ENCODE measurements at places on chromosomes 5 and 9.

DNA sequence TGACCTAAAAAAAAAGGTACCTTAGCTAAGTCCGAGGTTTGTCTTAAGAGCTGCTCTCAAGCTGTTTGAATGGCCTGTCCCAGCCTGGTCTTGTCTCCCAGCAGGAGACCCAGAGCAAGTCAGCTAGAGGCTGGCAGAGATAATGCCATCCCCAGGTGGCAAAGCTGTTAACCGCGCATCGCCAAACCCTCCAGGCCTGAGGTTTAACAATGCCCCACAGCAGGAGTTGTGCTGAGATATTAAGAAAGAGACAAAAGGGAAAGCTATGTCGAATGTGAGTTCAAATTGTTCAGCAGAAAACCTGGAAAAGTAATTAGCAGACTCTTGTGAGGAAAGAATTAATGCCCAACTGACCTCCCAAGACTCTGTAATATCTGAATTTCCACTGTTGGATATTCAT lies 187.1 kb downstream of the FSTL4 start:
- H3K36me3 ChIP-seq: no peaks in the 10 kb centered on the region
- no peak overlapping the region for H3K4me3 ChIP-seq
- H3K27ac ChIP-seq: no peak overlapping the region
- no peaks in the 10 kb centered on the region for H3K27me3 ChIP-seq
- peaks cover 31% of the 10 kb centered on the region for H3K4me1 ChIP-seq

DNA sequence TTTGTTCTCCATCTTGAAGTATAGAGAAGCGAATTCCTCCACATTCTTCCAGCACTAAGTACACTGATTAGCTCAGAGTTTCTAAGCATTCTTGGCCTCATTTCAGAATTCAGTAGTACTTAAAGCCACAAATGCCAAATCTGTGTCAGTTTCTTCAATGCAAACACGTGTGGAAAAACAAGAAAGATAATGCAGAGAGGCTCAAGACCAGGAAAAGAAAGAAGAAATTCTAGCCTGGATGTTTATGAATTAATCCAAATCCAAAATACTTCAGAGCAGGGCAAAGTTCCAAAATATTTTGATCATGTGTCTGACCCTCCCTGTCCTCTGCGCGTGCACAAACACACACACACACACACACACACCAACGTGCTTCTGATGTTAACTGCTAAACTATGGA lies 457.6 kb downstream of the SLCO4C1 start:
- H3K4me3 ChIP-seq: no peak overlapping the region
- H3K4me1 ChIP-seq: peaks cover 15% of the 10 kb centered on the region
- H3K27ac ChIP-seq: peak overlapping the region; percentile 73
- no peaks in the 10 kb centered on the region for H3K36me3 ChIP-seq

- peaks cover 3% of the 10 kb centered on the region for H3K36me3 ChIP-seq
- peaks cover 10% of the 10 kb centered on the region for H3K27me3 ChIP-seq
- no peak for DNase-seq
- H3K4me3 ChIP-seq: no peak overlapping the region
Measured at GRCh38 chr9:70760228-70760627, 345.8 kb upstream of the KLF9 start.

DNA sequence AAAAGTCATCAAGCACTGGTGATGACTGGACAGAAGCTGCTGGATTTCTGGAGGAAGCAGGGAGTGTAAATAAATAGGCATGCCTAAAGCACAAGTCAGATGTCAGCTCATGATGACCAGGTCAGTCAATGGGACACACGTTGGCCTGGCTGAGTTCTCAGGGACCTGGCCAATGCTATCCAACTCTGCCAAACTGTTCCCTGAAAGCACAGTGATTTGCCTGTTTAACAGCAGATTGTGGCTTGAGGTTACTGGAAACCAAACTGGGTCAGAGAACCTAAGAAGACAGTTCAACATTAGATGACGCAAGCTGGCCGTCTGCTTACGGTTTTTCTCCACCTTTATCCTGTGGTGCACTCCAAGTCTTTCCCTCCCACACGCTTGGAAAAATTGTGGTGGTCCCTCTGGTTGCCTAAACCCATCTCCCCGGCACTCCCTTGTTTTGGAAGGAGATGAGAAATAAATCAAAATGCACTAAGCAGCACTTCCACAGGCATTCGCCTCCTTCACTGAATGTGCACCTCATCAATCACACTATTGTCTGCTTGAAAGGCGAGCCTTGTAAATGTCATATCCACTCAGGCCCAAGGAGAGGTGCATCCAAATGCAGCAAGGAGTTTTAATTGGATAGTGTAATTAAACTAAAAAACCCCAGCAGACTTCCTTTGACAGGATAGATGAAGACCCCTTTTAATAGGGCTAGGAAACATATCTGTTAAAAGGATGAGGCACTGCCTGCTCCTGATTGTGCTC lies 199.4 kb downstream of the GAPVD1 start:
- H3K4me1 ChIP-seq: peaks cover 35% of the 10 kb centered on the region
- H3K27me3 ChIP-seq: no peaks in the 10 kb centered on the region
- peak overlapping the region; percentile 19 for H3K27ac ChIP-seq
- H3K4me3 ChIP-seq: no peak overlapping the region
- H3K36me3 ChIP-seq: peaks cover 26% of the 10 kb centered on the region

GRCh38 chr5:516980-517379 lies 7.3 kb downstream of the SLC9A3 start:
- no peak overlapping the region for H3K4me3 ChIP-seq
- DNase-seq: no peak
- peaks cover 79% of the 10 kb centered on the region for H3K27me3 ChIP-seq
- no peaks in the 10 kb centered on the region for H3K36me3 ChIP-seq
- H3K27ac ChIP-seq: no peak overlapping the region

DNA sequence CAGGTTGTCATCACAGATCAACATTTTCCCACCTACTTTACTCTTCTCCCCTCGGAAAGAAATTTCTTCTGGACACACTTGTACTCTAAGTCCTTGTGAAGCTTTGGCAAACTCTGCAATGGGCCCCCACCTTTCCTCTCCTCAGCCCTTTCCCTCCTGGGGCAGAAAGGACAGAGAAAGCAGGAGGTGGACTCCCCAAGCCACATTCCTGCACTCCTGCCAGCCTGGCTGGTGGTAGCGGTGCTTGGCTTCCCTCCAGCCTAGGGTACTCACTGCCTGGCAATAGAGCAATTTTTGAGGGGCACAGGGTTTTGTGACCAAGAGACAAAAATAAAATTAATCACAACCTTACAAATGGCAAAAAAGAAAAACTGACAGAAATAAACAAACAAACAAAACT lies 451.4 kb downstream of the ZSWIM6 start:
- peaks cover 7% of the 10 kb centered on the region for H3K4me1 ChIP-seq
- H3K27me3 ChIP-seq: peaks cover 18% of the 10 kb centered on the region
- no peak overlapping the region for H3K27ac ChIP-seq
- no peaks in the 10 kb centered on the region for H3K36me3 ChIP-seq

GRCh38 chr5:146754621-146755020 lies 123.9 kb downstream of the PPP2R2B start:
- no peak for DNase-seq
- H3K4me3 ChIP-seq: no peak overlapping the region
- no peak overlapping the region for H3K27ac ChIP-seq
- peaks cover 36% of the 10 kb centered on the region for H3K4me1 ChIP-seq

DNA sequence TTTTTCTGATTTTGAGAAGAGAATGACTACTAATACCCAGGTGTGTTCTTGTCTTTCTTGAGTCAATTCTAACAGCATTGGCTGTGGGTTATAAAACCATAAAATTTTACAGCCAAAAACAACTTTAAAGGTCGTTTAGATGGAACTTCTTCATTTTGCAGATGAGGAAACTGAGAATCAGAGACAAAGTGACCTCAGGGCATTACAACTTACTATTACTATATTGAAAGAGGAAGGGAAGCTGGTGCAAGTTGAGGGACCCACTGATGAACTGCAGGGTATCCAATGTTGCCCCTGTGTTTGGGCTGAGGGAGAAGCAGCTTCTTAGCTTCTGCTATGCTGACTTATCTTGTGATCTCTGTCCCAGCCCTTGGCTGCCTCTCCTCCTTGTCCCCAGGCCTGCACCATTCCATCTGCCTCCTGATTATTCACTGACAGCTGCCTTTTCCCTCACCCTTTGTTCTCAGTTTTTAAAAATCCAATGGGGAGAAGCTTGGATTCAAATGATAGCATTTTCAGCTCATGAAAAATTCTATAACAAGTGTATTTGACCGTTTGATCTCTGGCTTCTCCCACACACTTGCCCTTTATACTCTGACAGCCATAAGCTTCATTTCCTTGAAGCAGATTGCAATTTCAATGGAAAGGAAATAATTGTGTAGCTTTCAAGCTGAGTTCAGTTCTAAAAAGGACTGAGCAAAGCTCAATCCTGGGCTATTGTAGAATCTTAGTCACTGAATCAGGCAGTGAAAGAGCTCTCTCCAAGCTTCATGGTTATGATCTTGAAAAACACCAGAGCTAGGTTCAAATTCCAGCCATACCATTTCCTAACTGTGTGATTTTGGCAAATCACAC lies 68.5 kb downstream of the TMC1 start:
- H3K4me1 ChIP-seq: peaks cover 14% of the 10 kb centered on the region
- H3K36me3 ChIP-seq: no peaks in the 10 kb centered on the region
- no peaks in the 10 kb centered on the region for H3K27me3 ChIP-seq
- no peak overlapping the region for H3K27ac ChIP-seq
- no peak overlapping the region for H3K4me3 ChIP-seq
- DNase-seq: no peak

DNA sequence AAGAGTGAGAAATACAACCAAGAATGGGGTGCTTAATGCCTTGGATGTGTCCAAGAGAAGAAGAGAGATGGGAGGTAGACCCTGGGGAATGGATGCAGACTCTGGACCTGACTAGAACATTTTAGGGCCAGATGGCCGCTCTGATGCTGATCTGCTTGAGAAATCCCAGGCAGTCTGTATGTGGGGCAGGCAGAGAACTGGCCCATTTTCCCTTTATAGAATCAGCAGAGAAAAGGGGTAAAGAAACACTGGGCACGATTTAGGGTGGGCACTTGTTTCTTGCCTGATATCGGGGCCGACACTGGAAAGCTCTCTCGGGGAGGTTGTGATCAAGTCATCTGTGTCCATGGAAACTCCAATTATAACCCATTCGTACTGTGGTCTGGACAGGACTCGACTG lies 118.5 kb upstream of the FSTL4 start:
- peaks cover 16% of the 10 kb centered on the region for H3K27me3 ChIP-seq
- H3K36me3 ChIP-seq: no peaks in the 10 kb centered on the region
- no peaks in the 10 kb centered on the region for H3K4me1 ChIP-seq
- no peak overlapping the region for H3K4me3 ChIP-seq

DNA sequence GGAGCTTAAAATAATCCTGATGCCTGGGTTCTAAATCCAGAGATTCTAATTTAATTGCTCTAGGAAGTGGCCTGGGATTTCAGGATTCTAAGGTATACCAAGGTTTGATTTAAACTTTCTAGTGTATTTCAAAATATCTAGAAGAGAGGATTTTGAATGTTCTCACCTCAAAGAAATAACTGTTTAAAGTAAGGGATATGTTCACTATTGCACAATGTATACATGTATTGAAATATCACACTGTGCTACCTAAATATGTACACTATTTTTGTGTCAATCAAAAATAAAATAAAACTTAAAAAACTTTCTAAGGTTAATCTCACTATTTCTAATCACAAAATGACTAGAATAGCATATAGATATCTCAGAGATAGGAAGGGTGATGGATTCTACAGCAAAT lies 34.0 kb downstream of the TNFSF8 start:
- peaks cover 11% of the 10 kb centered on the region for H3K4me1 ChIP-seq
- H3K4me3 ChIP-seq: no peak overlapping the region
- H3K36me3 ChIP-seq: no peaks in the 10 kb centered on the region
- H3K27me3 ChIP-seq: no peaks in the 10 kb centered on the region

Measured in mesothelial cell of epicardium (in vitro differentiated cells).